ENCODE measurements at places on chromosomes 1 and 21.

- no peak for DNase-seq
These were observed 751 bp downstream of the STUM start for GRCh38 chr1:226549094-226549936.

DNA sequence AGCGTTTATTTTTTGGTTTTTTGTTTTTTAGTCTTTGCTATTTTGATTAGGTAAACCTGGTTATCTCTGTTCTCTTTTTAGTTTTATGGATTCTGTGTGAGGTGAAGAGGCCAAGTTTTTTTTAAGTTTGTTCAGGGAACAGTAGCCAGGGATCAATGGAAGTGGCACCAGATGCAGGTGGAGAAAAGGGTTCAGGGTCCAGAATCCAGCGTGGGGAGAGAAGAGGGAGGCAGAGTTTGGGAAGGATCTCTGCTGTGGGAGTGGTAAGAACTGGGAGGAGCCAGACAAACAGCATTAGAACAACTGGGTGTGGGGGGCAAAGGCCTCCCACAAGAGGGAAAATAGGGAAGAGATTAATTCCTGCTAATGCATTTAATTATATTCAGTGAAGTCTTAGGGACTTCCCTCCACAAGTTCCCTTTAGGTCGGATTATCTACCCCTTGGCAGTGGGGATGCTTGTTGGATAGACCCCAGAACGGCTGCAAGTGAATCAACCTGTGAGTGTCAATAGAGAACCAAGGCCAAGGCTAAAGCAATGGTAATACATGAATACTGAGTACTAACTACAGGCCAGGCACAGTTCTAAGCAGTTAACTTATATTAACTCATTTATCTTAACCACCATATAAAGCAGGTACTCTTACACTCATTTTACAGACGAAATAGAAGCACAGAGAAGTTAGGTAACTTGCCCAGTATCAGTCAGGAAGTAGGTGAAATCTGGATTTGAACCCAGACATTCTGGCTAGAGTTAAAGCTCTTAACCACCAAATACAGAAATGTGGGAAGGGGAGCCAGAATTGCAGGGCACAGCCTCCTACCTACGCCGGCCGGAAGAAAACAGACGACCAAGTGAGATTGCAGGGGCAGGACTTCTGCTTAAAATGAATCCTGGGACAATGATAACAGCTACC is 498 bp downstream of the GNAT2 start:
- no peak for DNase-seq

GRCh38 chr1:203453016-203453415 is 22.6 kb upstream of the PRELP start:
- DNase-seq, result no peak

- no peak for DNase-seq
These were observed 525.5 kb downstream of the MATN1 start for GRCh38 chr1:30197639-30198450.

- no peak for DNase-seq
These were observed 5.1 kb downstream of the LRRN2 start for GRCh38 chr1:204680461-204680860.

- DNase-seq, result no peak
These were observed 2.9 kb upstream of the OLIG1 start for GRCh38 chr21:33067043-33067442.

- DNase-seq, result no peak
These were observed 222.8 kb downstream of the HLX start for GRCh38 chr1:221101807-221102605.

- no peak for DNase-seq
These were observed 24.0 kb upstream of the ELOA start for GRCh38 chr1:23719162-23719820.

All from hematopoietic multipotent progenitor cell treated with erythropoietin and hydrocortisone succinate and interleukin-3 and kit ligand, for 15 days (in vitro differentiated cells).